Glutamatergic neuron (in vitro differentiated cells): ENCODE measurements at places on chromosomes 4 and X. TPM values are rescaled to one million over a fixed set of nuclear protein-coding genes. Genes with fewer than 3 reads are reported as not detected.

TAF7L gene
- 0.25 TPM for total RNA-seq

FABP2 gene
- not detected for total RNA-seq

POU3F4 gene
- 1.8 TPM for total RNA-seq

ASMT gene
- total RNA-seq = not detected

EDA gene
- total RNA-seq = 1.7 TPM

GABRB1 gene
- total RNA-seq = 4.9 TPM

PPEF2 gene
- total RNA-seq = not detected

FAM13A gene
- total RNA-seq = 51.2 TPM

IL15 gene
- total RNA-seq = not detected

CFAP99 gene
- total RNA-seq = not detected

CACNA1F gene
- total RNA-seq = 0.47 TPM

WAS gene
- 2.6 TPM for total RNA-seq

NIPAL1 gene
- 0.83 TPM for total RNA-seq

DKC1 gene
- total RNA-seq = 46.8 TPM

PLAC8 gene
- total RNA-seq = 1.0 TPM

NLGN4X gene
- total RNA-seq = 40.9 TPM

CDS1 gene
- 1.3 TPM for total RNA-seq

CSN1S1 gene
- total RNA-seq = not detected

MAGEB4 gene
- total RNA-seq = not detected

CCDC160 gene
- total RNA-seq = 0.69 TPM

TAB3 gene
- 19.9 TPM for total RNA-seq

DGAT2L6 gene
- not detected for total RNA-seq

L1CAM gene
- 925 TPM for total RNA-seq

RASL11B gene
- 24.8 TPM for total RNA-seq

CT47C1 gene
- total RNA-seq = not detected

BEX5 gene
- 3.6 TPM for total RNA-seq

EXOC1L gene
- total RNA-seq = 0.83 TPM

IL13RA2 gene
- not detected for total RNA-seq

CLDN34 gene
- not detected for total RNA-seq

PPP2R2C gene
- 9.4 TPM for total RNA-seq

ARHGAP36 gene
- total RNA-seq = 0.27 TPM

SPOCK3 gene
- 26.8 TPM for total RNA-seq

FGF16 gene
- not detected for total RNA-seq

VEGFC gene
- not detected for total RNA-seq

LNX1 gene
- total RNA-seq = 0.10 TPM

ASB11 gene
- not detected for total RNA-seq

SLC6A14 gene
- total RNA-seq = not detected

LDB2 gene
- total RNA-seq = 3.1 TPM

STATH gene
- not detected for total RNA-seq
